Stimulated activated naive CD8-positive, alpha-beta T cell treated with anti-CD3 and anti-CD28 coated beads, Interleukin-15, Interleukin-2, amounts not matched to agents 100 U/mL and 50 U/mL, for 24 hours (primary cell): ENCODE measurements at places on chromosomes 5 and 9.

GRCh38 chr5:73797132-73797510 is 171.1 kb downstream of the ARHGEF28 start:
- DNase-seq: no peak

GRCh38 chr5:119286511-119287488 is 69.0 kb upstream of the TNFAIP8 start:
- DNase-seq: no peak

- no peak for DNase-seq
These were observed 25.8 kb upstream of the RNF130 start for GRCh38 chr5:180097163-180097894.

DNA sequence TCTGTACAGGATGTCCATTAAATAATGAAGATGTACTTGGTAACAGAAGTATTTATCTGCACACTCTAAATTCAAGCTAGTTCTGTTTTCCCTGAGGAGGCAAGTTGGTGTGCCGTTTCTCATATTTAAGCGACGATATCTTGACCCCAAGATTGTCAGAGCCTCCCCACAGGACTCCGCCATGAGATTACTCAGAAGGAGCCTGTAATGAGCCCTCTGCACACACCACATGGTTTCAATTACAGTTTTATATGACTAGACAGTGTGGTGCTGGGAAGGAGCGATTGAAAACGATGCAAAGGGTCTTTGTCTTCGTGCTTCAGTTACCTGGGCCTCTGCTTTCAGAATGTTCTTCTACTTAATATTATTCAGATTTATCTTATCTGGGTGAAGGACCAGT is 840.4 kb upstream of the WWC1 start:
- no peak for DNase-seq

DNA sequence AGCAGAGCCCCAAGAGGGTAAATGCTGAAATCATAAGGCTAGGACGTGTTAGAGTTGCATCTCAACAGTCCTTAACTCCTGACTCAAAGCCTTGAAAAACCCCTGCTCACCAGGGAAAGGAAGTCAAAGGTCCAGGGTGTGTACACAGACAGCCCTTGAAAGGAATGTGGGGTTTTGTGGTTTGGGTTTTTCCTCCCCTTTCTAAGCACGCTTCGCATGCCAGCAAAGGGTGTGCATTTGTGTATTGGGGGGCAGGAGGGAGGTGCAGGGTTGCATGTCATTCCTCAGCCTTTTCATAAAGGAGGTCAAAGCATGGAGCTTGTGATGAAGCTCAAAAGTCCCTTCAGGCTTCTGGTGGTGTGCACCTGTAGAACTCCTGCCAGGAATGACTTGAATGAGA is 17.3 kb upstream of the XPA start:
- no peak for DNase-seq

DNA sequence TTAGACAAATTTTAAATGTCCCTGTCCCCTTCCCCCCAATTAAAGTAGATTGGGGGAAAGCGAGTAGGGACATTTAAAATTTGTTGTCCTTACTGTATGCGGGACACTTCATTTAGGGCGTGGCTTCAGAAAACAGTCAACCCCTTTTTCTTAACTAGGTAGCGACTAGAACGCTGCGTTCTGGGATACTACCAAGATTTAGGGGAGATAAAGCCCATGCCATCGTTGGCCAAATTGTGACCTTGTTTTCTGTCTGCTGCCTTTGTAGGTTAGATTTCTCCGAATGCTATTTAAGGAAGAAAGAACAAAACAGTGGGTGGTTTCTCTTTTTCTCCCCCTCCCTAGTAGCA is 1.2 kb downstream of the CKS2 start:
- DNase-seq: no peak

DNA sequence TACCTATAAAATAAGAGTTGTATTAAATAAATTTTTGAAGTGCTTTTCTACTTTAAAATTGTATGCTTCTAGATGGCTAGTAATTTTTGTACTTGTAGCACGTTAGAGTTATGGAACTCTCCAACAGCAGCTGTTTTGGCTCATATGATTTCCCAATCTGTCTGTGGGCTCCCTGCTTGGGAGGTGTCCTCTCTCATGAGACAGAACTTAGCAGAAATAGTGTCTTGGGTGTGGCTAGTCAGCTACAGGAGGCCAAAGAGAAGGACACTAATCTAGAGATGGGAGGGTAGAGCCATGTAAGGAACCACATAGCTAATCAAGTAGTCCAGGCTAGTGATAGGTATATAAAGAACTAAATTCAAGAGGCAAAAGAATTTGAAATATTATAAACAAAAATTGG is 78.4 kb upstream of the DAB2 start:
- DNase-seq: no peak

DNA sequence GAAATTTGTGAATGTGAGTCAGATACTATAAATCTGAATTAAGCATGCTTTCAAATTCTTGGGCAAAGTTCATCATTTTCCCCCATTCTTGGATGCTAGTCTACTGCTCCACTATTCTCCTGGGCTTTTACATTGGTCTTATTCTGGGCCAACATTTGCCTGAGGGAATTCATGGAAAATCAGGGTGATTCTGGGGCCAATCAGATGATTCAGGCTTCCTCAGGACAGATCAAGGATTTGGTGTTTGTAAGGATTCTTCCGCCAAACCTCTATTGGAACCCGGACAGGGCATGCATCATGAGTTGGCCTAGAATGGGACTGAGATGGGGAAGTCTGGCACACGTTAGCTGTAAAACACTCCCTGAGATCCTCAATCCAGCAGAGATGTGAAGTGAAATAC is 113.8 kb downstream of the MEF2C start:
- DNase-seq: no peak

- DNase-seq: no peak
These were observed 26.4 kb downstream of the AMBP start for GRCh38 chr9:114051706-114052105.

DNA sequence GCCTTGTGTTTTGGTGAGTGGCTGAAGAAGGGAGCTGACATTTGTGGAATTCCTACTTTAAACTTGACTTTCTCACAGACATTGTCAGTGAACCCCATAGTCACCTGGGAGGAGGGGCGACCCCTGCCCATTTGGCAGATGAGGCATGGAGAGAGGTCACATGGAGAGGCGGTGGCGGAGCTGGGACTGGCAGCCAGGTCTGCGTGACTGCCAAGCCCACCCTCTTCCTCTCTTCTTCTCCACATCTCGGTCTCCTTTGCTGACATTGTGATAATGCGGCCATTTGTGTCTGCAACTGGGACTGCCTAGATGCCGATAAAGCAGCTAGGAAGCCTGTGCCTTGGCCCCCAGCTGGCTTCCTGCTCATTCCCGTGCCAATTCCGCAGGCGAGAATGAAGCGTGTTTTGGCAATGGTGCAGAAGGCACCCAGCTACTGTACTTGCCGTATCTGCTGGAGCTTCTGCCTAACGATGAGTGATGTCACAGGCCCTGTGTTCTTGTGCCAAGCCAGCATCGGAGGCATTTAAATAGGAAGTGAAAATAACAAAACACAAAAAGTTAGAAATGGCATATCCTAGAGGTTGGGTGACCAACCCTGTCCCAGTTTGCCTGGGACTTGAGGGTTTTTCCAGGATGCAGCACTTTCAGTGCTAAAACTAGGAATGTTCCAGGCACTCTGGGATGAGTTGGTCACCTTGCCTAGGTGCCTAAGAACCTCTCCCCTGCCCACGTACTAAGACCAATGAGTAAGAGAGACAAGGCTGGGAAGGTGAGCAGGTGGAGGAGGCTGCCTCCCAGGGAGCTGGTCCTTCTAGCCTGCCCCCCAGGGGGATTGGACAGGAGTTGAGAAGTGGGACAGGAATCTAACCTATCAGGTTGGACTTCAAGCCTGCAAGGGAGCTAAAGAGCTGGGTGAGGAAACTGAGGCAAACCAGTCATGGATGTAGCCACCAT is 23.6 kb downstream of the OLFML2A start:
- DNase-seq: no peak

GRCh38 chr5:9419794-9420193 is 126.1 kb downstream of the SEMA5A start:
- DNase-seq: no peak

DNA sequence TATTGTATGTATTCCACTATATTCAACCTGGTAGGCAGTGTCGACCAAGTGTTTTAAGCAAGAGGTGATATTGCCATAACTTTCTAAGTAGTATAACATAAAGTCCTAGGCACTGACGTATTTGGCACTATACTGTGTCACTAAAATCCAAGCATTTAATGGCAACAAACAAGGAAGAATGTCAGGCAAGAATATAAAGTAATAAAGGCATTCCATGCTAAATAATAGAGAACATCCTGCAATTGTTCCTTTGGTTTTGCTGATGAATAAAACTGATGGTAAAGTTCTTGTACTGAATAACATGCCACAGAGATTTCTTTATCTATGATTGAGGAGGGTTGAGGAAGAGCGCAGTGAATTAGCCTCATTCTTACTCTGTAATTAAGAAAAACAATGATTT is 256.9 kb downstream of the HINT1 start:
- DNase-seq: no peak

DNA sequence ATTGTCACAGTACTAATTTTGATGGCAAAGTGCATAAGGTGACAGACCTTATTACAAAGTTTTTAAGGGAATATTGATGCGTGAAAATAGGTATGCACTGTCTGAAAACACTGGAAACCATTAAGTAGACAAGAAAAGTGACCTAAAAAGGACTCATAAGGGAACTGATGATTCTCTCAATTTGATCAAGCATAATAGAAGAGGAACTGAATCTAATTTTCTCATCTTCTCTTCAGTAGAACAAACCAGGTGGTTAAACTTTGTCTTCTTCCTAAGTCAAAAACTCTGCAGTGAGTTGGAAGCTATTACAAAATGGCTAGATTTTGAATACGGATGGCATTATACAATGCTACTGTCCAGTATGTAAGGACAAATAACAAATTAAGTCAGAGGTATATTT is 53.4 kb downstream of the RNF145 start:
- DNase-seq: no peak

- DNase-seq: no peak
These were observed 46.6 kb upstream of the JAK2 start for GRCh38 chr9:4938496-4938895.

DNA sequence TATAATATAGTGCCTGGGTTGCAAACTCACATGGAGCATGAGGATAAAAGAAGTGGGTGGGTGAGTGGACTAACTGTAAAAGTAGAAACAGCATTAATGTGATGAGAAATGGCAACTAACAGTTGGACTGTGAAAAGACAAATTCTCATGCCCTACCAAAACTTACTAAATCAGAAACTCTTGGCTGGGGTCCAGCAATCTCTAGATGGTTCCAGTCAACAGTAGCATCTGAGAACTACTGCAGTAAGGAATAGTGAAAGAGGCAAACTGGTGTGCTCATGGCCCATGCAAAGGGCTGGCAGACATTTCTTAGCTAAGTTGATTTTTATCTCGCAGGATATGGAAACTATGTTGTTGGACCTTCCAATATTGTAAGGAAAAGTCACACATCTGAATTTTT is 150.3 kb downstream of the PIK3R1 start:
- no peak for DNase-seq

- no peak for DNase-seq
These were observed 395.8 kb downstream of the KDM4C start for GRCh38 chr9:7153566-7153965.

GRCh38 chr9:124297551-124297901 is 39.8 kb downstream of the NEK6 start:
- no peak for DNase-seq

- DNase-seq: no peak
These were observed 83.6 kb upstream of the PCSK1 start for GRCh38 chr5:96516631-96517071.

DNA sequence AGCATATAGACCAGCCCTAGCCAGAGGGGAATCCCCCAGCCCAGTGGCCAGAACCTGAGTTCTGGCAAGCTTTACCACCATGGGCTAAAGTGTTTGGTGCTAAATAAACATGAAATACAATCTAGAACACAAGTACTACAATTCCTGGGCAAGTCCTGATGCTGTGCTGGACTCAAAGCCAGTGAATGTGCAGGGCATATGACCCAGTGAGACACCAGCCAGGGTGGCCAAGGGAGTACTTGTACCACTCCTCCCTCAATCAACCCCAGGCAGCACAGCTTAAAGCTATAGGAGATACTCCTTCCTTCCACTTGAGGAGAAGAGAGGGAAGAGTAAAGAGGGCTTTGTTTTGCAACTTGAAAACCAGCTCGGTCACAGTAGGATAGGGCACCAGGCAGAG is 63.6 kb downstream of the SSBP2 start:
- DNase-seq: no peak

DNA sequence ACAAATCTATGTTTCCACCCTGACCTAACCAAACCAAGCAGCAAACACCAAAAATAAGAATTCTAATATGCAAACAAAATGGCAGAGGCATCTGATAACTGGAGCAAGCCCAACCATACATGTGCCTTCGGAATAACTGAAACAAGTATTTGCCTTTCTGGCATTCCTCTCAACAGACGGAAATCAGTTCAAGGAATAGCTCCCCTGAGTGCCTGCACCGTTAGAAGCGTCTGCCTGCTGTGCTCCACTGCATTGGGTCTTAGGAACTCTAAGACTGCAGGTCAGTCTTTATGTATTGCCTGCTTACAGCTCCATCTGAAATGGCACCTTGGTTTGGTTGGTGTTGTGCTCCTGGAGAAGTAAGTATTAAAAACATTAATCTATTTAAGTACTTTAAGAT is 98.5 kb downstream of the MRPS27 start:
- no peak for DNase-seq

GRCh38 chr5:67000794-67001475 is 195.7 kb downstream of the CD180 start:
- DNase-seq: no peak

GRCh38 chr5:169494941-169495548 is 88.5 kb upstream of the SPDL1 start:
- DNase-seq: no peak

- no peak for DNase-seq
These were observed 207.6 kb upstream of the DMRTA1 start for GRCh38 chr9:22238809-22239684.

DNA sequence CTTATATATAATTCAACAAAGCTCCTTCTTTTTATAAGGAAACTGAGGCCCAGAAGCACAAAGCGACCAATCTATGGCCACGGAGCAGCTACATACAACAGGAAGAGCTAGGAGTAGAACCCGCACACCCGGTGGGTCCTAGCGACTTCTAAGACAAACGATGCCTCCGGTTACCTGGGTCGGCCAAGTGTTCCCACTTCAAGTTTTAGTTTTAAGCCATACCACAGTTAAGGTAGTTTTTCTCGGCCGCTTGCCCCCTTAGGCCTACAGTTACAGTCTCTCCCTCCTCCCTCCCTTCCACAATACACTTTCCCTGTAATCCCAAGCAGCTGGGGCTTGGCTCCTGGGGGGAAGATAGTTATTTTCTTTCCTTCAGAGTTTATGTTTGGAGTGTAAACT is 533 bp downstream of the SREK1IP1 start:
- peak; percentile 22 for DNase-seq

DNA sequence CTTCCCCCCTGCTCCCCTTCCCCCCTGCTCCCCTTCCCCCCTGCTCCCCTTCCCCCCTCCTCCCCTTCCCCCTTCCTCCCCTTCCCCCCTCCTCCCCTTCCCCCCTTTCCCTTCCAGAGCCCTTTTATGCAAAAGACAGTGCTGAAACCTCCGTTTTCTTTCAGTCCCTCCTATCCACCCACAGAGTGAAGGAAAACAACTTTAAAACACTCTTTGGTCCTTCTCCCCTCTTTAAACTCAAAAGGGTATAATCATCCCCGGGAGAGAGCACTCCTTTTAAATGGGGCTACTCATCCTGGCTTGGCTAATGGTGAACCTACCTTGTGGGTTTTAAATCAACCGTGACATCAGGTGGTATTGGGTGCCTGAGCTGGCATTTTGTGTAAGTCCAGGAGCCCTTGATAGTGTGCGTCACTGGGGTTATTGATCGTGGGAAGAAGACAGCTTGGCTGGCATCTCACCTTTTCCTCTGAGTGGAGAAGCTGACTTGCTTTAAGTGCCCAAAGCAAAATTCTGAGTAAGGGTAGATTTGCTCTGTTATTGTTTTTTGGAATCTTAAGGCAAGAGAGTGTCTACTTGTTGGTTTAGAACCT is 2.7 kb downstream of the LARP1 start:
- DNase-seq: peak; percentile 51
